ENCODE measurements at places on chromosomes 11 and 22.

DNA sequence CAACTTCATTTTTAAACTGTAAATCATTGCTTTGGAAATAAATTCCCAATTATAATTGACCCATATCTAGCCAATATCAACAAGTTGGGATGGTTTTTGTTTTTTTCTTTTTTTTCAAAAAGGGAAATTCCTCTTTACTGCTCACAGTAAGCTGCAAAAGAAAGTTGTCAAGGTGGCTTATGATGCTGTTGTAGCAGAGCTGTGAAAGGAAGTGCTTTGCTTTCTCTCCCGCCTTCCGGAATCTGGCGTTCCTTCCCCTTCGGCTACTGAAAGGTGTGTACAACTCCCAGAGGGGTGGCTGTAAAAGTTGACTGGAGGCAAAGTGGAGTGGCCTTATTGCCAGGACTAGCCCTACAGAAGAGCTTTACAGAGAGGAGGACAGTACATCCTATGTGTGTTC lies 16.2 kb upstream of the ADSL start:
- no peak for DNase-seq

GRCh38 chr11:12687740-12688139 lies 13.5 kb downstream of the TEAD1 start:
- no peak for DNase-seq

- no peak for DNase-seq
Observed at GRCh38 chr11:126578021-126578420, 222.5 kb downstream of the ST3GAL4 start.

GRCh38 chr11:69467646-69468045 lies 13.8 kb upstream of the LINC01488 start:
- DNase-seq: no peak

GRCh38 chr11:109696191-109696897 lies 274.4 kb downstream of the C11orf87 start:
- DNase-seq: no peak

DNA sequence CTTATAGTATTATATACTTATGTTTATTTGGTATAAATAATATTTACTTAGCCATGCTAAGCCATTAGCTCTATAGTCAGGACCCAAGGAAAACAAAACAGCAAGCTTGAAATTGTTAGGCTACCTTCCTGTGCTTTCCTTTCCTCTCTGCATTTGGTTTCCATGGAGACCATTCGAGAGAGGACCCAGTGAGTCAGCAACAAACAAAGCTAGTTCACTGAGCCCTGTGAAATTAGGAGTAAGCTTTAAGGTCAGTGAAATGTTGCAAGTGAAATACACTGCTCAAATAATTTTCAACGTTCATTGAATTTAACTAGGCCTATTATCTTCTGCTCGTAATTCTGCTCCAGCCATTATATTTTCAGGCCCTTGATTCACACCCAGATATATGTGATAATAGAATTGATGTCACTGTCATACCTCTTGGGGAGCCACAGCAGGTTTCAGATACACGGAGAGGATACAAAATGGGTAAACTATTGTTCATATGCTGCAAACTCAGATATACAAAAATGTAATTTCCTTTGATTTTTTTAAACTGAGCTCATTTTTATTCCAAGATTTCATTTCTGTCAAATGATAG lies 9.1 kb upstream of the OR10D3 start:
- peak; percentile 2 for DNase-seq

GRCh38 chr11:121336279-121336937 lies 43.8 kb downstream of the SC5D start:
- no peak for DNase-seq

DNA sequence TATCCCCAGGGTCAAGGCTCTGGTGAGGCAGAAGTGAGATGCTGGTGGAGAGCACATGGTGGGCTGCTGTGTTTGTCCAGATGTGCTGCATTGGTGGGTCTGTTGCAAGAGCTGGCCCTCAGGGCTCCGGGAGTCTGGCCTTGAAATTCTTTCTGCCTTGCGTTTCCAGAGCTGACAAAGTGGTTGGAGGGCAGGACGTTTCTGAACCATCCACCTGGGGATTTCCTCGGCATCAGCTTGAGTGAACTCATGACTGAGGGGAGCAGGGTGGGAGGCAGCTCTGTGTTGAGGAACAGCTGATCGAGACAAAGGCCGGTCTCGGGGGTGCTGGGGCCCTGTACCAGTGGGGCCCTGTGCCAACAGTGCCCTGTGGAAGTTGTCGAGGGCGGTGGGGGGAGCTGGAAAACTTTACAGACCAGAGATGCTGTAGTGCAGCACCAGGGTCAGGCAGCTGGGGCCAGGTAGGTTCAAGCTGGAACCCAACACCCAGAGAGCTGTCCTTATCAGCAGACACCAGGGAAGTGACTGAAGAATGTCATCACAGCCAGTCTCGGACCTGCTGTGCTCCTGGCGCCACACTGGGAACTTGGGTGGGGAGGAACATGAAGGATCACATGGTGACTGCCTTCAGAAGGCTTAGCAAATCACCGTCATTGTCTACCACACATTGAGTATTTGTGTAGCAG lies 4.9 kb downstream of the TSKU start:
- DNase-seq: no peak

DNA sequence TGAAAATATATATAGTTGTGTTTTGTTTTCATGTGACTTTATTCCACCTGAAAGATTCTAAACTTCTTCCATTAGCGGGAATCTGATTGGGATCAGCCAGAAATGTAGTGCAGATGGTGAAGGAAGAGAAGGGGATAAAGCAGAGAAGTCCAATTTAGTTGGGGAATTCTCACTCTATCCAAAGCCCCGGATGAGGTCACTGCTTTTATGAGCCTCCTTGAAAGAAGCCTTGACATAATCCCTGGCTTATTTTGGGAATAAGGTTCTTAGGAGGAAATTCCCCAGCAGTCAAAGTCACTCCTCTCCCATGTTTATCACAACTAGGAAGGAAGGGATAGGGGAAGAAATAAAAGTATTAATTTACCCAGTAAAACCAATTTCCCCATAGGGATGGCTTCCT lies 41.1 kb downstream of the OSBP start:
- no peak for DNase-seq

GRCh38 chr22:28123989-28124766 lies 205.1 kb upstream of the PITPNB start:
- DNase-seq: no peak

DNA sequence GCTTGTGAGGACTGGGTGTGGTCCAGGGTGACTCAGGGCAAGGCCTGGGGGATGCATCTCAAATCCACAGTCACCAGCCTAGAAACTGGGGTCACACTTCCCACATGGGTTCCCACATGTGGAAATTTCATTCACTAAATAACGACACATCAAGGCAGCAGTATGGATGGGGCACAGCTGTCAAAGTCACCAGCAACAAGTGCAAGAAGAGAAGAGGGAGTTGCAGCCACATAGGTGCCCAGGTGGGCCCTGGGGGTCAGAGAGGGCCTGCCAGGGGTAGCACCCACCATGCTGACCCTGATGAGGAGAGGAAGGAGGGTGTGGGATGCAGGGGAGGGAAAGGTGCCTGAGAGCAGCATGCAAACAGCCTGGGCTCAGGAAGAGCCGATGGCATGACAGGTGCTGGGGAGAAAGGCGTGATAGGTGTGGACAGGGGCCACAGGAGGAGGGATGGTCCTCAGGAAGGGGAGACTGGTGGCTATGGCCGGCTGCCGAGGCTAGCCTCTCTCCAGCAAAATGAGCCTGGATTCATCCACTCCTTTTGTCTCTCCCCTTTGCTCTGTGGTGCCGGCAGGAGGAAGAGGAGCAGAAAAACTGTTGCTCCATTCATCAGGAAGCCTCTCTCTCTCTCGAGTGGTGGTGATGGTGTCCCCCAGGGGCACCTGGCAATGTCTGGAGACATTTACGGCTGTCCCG lies 22.3 kb downstream of the DGCR6L start:
- no peak for DNase-seq

DNA sequence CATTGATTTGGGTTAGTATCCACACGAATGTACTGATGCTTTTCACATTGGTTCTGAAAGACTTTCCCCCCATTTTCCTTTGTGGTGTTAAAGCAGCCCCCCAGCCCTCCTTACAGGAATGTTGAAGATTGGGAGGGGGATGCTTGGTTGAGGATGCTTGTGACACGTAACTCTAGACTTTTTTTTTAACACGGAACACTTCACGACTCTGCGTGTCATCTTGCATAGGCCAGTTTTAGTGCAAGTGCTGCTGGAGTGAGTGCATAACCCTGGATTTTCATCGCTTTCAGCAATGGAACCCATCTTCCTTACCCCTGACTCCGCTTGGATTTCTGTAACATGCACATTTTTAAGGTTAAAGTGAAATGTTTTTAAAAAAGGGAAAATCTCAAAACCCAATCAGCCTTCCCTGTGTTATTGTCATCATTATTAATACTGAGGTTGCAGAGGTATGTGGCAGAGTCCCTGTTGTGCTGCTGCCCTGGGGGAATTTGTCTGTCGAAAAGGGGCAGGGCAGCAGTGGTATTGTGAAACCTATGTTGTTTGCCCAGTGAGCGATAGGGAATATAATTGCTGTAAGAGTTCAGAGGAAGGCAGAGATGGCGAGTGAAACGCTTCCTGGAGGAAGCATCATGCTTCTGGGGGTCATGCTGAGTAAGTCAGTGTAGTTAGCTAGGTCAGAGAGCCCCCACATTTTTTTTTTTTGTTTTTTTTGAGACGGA lies 12.1 kb downstream of the CECR2 start:
- no peak for DNase-seq

DNA sequence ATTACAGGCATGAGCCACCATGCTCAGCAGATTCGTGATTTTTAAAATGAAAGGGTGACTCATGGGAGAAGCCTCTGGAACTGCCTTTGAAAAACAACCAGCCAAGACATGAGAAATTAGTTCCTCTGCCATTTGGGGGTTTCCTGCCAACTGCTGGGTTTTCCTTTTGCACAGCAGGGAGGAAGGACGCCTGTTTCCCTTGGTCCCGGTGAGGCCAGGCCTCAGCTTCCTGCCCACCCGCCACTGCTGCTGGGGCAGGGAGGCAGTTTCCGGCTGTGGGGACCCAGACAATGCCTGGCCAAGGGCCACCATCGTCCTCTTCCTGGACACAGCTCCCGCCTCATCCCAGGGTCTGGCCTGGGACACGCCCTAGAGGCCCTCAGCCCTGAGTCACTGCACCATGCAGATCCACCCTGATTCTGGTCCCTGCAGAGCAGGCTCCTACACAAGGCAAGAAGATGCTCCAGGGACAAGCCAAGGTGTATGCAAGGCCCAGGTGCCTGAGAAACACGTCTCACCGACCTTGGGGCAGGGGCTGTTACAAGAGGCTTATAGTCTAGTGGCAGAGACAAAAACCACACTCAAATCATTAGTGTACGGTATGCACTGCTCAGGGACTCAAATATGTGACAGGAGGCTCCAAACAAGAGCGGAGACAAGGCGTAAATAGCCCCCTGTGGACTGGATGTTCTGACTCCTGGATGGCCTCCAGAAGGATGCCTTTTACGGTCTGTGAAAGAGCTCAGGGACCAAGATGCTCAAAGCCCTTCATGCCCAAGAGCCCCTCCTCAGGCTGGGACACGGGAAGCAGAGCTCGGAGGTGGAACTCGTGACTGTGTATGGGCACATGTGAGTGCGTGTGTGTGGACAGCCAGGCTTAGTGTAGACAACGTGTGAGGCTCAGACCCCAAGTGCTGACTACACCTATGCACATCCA lies 10.0 kb downstream of the PPM1F start:
- no peak for DNase-seq

DNA sequence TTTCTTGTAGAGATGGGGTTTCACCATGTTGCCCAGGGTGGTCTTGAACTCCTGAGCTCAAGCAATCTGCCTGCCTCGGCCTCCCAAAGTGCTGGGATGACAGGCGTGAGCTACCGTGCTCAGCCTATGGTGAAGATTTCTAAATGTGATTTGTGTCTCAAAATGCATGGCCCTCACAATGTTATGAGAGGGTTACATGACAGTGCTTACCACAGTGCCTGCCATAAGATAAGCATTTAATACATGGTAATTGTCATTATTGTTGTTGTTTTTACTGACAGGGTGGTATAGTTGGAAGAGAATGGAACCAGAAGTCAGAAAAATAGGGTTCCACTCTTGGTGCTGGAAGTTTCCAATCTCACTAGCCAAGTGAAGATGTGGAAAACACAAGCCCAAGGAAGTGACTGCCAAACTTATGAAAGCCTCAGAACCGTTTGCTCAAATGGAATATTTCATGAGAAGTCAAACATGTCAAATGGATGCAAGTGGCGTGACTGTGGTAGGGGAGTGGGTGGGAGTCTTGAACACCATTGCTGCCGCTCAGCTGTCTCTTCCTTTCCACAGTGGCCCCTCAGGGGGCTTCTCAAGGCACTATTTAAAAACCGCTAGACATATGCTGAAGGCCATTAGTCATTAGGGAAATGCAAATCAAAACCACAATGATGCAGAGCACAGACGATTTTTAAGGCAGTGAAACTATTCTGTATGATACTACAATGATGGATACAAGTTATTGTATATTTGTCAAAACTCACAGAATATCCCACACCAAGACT lies 29.1 kb upstream of the LMO2 start:
- no peak for DNase-seq

DNA sequence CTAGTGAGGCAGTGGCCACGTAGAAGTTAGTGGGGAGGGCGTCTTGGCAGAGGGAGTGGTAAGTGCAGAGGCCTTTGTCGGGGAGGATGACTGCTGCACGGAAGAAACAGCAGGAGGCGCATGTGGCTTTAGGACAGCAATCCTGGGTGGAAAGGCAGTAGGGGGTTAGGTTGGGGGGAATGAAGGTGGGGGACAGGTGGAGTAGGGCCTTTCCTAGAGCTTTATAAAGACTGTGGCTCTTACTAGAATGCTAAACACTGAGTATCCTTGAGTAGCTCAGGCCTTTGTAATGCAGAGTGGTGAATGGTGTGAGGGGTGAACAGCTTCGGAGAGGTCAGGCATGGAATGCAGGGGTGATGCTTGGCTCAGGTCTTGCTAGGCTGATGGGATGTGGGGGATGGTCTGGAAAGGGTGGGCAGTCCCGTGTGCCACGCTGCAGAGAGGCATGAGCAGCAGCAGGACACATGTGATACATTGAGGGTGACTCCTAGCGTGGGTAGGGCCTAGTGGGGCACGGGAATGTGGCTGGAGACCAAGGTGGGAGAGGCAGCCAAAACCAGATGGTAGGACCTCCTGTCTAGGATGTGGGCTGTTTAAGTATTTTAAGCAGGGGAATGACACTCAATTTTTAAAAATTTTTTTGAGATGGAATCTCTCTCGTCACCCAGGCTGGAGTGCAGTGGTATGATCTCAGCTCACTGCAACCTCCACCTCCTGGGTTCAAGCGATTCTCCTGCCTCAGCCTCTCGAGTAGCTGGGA lies 19.2 kb downstream of the AP2A2 start:
- no peak for DNase-seq

DNA sequence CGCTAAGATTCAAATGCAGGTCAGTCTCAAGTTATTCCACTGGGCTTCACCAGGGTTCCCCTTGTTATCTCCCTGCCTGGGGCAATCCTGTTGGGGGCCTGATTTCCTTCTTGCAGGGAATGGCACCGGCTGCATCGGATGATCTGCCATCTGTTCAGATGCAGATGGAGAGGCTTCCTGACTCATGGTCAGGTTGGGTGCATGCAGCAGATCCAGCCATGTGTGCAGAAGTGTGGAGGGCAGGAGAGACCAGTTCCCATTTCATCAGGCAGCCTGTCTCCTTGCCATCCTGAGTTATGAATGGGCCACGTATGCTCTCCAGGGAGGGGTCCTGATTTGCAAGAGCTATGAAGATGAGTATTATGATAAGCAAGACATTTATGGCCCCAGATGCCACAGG lies 161.2 kb upstream of the PLET1 start:
- DNase-seq: peak; percentile 82

- DNase-seq: no peak
Observed at GRCh38 chr11:117097014-117097388, 1.2 kb downstream of the SIK3 start.

All from DMS 273 treated with DMSO at 0.1 percent for 48 hours (cell line).